ENCODE measurements at places on chromosomes 3 and 15.

- no peak for DNase-seq
Measured at GRCh38 chr3:7800006-7800780, 701.4 kb upstream of the LMCD1 start.

DNA sequence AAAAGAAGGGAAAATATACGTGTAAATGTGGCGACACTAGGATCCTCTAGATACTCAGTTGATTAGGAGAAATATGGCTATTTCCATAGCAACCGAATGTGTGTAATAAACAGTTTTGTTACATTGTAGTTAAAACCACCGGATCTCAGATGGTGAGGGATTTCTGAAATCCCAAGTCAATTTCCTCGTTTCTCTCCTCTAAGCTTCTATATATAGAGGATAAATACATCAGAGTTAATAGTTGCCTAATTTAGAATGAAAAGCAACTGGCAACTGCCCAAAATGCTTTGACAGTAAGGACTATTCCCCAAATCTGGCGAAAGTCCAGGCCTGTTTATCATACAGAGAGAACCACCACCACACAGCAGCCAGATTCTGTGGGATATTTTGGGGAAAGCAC, 112.6 kb downstream of the GABRB3 start:
- DNase-seq = no peak

GRCh38 chr15:77311618-77312398, 108.1 kb downstream of the PEAK1 start:
- no peak for DNase-seq

DNA sequence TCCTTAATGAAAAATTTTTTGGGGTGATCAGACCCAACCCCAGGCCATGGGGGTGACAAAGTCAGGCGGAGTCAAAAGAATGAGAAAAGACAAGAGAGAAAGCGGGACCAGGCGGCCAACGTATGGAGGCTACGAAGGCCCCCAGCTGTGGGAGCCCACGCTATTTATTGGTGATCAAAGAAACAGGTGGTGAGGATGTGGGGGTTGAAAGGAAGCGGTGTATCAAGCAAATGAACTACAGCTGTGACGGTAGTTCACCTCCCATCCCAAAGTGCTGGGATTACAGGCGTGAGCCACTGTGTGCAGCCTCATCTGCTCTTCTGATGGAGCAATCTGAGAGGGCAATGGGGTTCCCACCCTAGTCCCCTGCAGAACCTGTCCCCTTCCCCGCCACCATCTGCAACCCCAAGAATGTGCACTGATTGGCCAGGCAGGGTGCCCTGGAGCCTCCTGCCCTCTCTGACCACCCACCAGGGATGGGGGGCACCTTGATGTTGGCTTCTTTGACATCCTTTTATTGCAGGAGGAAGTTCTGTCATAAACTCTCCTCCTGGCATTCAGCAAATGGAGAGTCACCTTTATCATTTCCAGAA, 1.1 kb upstream of the CHRNA3 start:
- DNase-seq = no peak

- DNase-seq = no peak
Measured at GRCh38 chr3:40876009-40876408, 323.3 kb upstream of the CTNNB1 start.

DNA sequence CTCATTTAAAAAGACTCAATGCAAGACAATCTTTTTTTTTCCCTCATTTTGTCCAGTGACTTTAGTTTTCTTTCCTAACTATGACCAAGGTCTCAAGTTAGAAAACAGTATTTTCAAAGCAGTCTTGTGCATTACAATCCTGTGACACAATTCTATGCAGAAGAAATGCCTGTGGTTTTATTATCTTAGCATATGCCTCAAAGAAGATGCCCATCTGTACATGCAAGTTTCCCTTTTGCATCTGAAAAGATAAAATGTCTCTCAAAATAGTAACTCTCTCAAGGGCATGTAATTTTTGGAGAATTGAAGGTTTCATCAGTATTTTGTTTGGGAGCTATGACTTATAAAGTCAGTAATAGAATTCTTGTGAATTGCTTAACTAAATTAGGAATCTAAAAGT, 292.0 kb upstream of the SUCLG2 start:
- DNase-seq = no peak

GRCh38 chr3:150291515-150291914, 116.6 kb upstream of the TSC22D2 start:
- no peak for DNase-seq

DNA sequence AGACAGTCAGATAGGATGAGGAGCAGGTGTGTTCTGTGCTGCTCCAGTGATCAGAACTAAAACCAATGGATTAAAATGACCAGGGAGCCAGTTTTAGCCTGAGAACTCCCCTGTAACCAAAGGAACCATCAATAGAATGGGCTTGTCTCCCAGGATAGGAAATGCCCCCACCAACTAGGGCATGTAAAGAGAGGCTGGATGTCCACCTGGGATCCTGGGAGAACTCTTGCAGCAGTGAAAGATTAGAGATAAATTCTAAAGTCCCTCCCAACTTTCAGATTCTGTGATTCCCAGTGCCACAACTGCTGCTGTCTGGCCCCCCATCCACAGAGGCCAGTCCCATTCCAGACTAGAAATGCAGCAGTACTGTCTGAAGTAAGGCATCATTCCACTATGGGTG, 33.8 kb downstream of the HDC start:
- no peak for DNase-seq

GRCh38 chr3:188170461-188171459, 16.8 kb downstream of the LPP start:
- peak; percentile 69 for DNase-seq

DNA sequence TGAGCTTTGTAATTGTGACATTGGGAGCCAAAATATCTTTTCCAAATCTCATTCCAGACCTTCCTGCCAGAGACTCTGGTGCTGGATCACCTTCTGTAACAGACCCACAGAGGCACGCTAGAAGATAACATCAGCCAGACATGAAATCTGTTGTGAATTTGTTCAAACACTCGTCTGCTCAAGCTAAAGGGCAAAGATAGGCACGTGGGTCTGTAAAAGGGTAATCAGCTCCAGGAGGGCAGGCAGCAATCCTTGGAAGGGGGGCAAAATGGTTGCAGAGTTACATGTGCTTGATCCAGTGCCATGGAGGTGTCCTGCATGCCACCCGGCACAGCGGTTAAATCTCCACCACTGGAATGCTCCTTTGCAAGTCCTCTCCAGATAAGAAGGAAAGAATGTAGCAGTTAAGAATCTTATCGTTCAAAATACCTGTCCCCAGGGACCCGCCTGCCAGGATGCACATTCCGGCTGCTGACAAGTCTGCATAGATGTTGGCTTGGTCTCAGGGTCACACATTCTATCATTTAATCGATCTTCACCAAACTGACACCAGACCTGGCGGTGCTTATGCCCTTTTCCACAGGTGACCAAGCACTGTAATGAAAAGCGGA, 74.8 kb downstream of the ADAMTS9 start:
- DNase-seq = no peak

- DNase-seq = peak; percentile 70
Measured at GRCh38 chr3:52291508-52292181, 4.0 kb downstream of the GLYCTK start.

DNA sequence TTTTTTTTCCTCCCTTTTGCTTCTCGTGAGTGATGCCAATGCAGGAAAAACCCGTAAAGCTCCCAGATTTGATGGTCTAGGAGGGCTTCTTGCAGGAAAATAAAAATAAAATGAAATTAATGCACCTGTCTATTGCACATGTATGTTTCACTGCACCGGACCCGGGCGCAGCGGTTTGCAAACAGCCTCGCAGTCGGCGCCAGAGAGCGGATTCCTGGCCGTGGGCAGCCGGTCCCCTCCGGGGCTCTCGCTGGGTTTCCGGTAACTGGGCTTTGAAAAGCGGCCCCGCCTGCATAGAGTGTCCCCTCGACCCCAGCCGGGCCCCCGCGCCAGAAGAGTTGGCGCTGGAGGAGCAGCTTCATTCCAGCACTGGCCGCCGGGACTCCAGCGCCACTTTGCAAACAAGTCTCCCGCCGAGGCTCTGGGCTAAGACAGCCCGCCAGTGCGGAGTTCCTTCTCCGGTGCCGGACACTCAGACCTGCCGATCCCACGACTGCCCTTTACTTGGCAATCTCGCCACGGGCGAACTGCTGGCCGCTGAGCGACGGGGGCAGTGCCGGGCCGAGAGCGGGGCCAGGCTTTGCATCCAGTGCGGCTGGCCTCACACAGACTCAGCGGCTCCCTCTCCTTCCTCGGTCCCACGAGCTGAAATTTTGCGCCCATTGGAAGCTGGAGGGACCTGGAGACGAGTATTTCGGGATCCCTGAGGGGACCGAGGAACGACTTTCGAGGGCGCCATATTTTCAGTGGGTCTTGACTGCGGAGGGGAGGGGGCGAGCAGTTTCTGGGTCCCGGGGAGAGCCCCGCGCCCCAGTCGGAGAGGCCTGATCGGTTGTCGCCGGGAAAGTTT, 225.9 kb upstream of the C2CD4B start:
- DNase-seq = peak; percentile 29

DNA sequence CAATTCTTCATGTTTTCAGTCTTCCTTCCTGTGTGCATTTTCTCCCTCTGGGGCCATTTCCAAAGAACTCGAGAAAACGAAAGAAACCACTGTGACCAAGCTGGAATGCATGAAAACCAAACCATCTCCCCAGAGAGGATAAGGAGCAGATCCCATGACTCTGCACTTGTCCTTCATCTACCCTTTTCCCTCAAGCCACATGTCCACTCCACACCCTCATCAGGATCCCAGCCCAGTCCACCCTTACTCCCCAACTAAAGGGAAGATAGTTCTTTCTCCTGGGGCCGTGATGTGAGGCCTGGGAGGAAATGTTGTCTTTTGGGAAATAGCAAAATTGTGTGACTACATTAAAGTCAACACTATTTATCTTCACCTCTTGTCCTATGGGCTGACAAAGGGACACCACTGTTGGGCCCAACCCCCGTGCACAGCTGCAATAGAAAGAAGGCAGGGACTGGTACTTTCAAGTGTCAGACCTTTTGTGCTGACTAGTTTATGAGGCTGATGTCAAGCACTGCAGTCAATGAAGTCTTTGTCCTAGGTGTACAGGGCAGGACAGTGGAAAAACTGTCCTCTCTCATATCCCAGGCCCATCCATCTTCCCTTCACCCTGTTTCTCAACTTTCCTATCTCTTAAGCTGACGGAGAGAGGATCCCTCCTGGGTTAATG, 487.1 kb upstream of the NR2F2 start:
- DNase-seq = no peak

- DNase-seq = no peak
Measured at GRCh38 chr3:63015614-63016309, 140.5 kb upstream of the CADPS start.

GRCh38 chr3:136949708-136950107, 8.1 kb upstream of the IL20RB start:
- DNase-seq = no peak

GRCh38 chr3:99134986-99135385, 233.5 kb upstream of the DCBLD2 start:
- no peak for DNase-seq

- no peak for DNase-seq
Measured at GRCh38 chr3:149575961-149576564, 81.8 kb downstream of the WWTR1 start.

GRCh38 chr3:115823083-115823482, 199.8 kb downstream of the GAP43 start:
- no peak for DNase-seq

DNA sequence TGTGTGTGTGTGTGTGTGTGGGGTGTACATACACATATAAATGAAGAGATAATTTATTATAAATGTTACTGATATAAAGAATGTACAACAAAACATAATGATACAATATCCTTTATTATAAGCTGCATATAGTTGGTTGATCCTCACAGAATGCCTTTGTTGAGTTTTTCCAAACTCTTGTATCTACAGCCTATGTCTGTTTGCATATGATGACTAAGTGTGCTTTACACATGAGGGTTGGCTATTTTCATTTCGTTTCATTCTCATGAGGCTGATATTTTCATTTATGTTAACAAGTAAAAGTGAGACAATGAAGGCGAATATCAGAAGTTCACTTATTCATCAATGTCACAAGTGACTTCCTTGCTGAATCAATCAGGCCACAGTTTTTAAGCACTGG, 45.1 kb downstream of the TM2D3 start:
- DNase-seq = no peak

GRCh38 chr3:17579289-17580031, 163.0 kb downstream of the TBC1D5 start:
- no peak for DNase-seq

GRCh38 chr3:104044002-104044401, 1322.7 kb upstream of the ALCAM start:
- DNase-seq = no peak

GRCh38 chr3:48413086-48413485, 16.8 kb downstream of the PLXNB1 start:
- no peak for DNase-seq

DNA sequence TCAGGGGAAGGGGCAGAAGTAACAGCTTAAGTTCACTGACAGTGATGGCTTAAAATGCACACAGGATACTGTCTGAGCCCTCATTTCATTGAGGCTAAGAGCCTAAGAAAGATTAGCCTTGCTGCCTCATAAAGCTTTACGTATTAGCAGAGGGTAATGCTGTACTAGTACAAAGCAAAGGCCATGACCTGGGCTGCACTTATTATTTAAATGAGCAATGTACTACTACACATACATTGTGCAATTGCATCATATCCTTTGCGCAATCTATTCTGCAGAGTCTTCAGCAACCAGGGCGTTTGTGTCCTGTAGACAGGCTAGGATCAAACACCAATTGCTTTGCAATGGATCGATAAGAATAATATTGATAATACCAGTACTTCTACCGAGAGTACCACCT, 221.8 kb downstream of the TPRG1 start:
- no peak for DNase-seq

GRCh38 chr3:123432832-123433523, 15.9 kb downstream of the ADCY5 start:
- DNase-seq = no peak

DNA sequence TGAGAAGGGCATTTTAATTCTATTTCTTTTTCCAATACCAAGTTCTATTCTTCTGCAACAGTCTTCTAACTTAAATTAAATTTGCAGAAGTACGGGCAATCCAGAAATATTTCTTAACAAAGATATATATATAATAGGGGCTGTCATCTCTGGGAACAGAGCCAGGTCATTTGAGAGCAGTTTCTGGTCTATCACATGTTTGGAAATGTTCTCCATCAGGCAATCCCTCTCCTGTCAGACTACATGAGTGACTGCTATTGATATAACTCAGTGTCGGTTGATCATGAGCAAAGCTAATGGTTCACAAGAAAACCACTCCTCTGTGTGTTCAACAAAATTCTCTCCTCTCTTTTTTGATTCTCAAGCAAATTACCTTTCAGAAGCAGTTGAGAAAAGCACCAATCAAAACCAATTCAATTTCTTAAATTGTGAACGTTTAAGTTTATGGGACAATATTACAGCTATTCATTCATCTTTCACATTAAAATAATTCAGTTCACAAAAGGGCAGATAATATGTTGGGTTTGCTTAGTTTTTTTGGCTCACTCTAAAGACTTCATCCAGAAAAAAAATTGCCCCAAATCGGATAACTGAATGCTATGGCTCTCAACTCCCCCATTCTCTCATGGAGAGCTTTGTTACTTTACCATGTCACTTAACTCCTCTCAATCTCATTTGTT, 152.9 kb upstream of the TGFBR2 start:
- no peak for DNase-seq

DNA sequence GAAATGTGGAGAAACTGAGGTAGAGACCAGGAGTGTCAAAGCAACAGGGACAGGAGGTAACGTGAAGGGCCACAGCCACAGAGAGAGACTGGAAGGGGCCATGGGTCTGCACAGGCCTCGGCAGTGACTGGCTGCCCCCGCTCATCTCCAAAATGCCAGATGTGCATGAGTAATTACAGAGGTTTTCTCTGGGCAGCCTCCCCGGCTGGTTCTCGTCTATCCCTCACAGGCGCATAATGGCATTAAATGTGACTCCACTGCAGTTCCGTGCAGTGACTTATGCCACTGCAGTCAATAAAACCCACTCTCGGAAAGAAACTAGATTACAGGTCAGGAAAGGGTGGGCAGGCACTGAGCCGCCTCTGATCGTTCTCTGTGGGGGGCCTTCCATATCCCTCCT, 74.7 kb downstream of the WDR76 start:
- no peak for DNase-seq

All from CD4-positive, alpha-beta T cell treated with Interleukin-17A for 4 hours (primary cell).